RWPE1 (cell line): ENCODE measurements at places on chromosomes 16 and 17.

DNA sequence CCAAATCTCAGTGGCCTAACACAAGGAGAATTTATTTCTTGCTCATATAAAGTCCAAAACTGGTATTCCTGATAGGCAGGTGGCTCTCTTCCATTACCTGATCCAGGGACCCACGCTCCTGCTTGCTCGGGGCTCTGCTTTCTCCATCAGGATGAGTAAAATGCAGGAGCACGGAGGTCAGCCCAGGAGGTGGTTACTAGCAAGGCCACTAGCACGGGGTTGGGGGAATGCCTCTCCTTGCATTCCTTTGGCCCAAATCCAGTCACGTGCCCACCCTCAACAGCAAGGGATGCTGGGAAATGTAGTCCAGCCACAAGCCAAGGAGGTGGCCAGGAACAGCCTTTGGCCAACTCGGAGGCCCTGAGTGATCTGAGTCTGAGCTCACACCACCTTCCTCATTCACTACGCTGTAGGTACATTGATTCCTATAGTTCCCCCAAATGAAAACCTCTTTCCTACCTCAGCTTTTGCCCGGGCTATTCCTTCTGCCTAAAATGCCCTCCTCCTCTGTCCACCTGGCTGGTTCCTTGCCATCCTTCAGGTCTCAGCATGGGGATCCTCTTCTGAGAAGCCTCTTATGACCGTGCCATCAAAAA, 38.3 kb upstream of the HAPSTR1 start:
- peak; percentile 38 for DNase-seq

DNA sequence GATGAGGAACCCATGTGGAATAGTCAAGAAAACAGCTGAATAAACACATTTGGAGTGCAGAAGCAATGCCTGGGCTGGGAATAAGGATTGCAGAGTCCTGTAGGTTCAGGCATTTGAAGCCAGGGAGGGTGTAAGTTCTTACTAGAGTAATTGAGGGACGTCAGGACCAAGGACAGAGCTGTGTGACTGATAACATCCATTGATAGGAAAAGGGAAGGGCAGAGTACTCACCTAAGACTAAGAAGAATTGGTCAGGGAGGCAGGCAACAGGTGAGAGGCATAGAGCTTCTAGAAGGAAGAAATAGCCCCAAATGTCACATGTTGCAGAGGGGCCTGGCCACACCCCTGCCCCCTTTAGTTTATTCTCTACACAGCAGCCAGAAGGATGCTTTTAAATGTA, 79.8 kb upstream of the TMEM132E start:
- DNase-seq, result peak; percentile 28

DNA sequence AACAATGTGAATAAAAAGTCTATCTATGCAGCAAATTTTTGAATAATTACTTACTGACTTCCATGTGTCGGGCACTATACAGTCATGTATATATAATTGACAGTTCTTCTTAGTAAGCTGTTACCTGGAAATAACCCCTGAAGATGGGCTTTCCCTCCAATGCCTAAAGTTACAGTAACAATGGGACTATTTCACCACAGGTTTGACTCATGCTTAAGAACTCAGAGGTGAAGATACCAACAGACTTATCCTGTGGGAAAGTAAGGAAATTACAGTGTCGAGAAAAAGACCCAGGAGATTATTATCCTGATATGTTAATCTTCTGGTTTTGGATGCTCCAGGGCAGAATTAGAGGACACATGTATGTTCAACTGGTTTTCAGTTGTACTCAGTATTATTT, 601.5 kb upstream of the SOX9 start:
- peak; percentile 75 for DNase-seq

DNA sequence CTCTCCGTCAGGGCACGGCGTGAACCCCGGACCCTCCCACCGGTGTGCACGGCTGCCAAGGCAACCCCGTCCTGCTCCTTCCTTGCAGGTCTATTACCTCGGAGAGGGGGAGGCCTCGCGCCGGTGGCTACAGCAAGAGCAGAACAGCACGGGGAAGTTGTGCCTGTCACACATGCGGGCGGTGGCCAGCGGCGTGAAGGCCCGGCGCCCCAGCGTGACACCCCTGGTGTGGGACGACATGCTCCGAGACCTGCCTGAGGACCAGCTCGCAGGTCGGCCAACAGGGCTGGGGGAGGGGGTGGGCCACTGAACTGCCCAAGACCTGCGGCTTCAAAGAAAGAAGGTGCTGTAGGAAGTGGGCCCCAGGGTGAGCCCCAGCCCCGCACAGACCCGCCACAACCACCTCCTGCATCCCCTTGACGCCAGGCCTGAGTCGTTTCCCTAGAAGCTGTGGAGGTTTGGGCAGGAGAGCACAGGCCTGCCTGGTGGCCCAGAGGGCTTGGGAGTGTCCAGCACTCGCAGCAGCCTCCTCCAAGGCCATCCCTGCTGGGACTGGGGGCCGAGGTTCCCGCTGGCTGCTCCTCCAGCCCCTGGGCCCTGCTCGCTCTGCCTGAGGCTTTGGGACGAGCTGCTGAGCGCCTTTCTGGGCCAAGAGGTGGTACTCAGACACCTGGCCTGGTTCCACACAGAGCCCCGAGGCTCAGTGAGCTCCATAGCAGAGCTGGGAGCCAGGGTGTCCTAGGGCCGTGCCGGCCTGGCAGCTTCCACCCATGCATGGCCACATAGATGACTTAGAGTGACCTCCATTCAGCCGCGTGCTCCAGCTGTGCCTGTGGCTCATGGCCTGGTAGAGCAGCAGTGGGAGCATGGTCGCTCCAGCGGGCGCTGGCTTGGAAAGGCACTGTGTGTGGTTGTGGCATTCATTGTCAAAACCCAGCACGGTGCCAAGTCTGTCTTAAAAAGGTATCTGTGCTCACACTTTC, 14.7 kb downstream of the CYBC1 start:
- DNase-seq, result no peak

GRCh38 chr16:69793526-69793925, 31.4 kb downstream of the WWP2 start:
- no peak for DNase-seq

DNA sequence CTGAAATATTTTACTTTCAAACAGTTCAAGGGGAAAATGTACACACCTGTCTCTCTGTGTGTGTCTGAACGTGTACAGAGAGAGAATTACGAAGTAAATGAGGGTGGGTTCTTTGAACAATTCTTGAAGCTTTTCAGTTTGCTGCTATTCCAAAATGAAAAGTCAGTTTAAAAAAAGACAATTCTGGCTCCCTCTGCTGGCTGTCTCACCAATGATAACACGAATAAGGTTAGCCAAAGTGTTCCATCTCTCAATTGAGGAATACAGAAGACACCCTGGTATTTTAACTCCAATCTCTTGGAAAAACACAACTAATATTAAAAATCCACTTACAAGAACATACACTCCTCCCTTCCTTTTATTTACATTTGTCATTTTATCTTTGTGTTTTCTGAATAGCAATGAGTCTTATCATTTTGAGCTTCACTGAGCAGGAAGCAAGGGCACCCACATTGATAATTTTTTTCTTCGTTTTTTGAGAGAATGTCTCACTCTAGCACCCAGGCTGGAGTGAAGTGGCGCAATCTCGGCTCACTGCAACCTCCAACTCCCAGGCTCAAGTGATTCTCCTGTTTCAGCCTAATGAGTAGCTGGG, 20.5 kb downstream of the EFTUD2 start:
- DNase-seq, result peak; percentile 54
